ENCODE measurements at places on chromosomes 7 and 10.

- no peak for DNase-seq
These were observed 39.8 kb upstream of the MSRB2 start for GRCh38 chr10:23055424-23056185.

DNA sequence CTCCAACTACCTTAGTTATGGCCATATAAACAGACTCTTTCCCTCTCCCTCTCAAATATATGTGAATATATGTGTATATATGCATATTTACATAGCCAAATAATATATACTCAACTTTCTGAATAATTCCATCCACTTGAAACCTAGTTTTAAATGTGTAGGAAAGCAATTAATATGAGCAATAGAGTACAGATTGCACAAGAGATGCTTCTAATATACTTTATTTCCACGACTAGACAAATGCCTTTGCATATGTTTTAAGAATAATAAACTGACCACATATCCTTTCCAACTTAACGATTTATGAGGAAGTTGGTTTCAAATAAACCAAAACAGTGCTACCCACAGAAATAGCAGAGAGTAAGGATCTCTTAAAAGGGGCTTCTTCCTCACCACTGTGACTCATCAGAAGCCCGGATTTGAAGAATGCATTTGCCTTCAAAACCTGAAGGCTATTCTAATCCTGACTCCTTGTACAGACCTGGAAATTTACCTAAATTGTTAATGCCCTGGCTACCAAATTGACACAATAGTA is 266.3 kb downstream of the AHR start:
- no peak for DNase-seq

- DNase-seq, result no peak
These were observed 141.6 kb upstream of the WNT16 start for GRCh38 chr7:121187222-121187621.

DNA sequence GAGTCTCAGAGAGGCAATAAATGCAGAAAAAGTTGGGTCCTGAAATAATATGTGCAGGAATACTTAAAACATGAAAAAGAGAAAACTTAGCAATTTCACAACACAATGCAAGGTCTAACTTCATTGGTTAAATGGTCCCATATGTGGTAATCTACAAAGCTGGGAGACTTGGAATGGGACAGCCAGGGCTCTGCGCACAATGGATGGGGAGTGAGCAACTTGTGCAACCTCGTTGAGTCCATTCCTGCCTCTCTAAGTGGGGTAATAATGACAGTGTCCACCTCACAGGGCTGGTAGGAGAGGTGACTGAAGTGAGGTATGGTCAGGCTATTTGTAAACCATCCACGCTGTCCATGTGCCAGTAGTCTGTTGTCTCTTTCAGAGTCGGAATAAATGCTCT is 11.8 kb upstream of the EMX2 start:
- DNase-seq, result no peak

GRCh38 chr10:117663750-117664149 is 121.2 kb downstream of the EMX2 start:
- no peak for DNase-seq

- DNase-seq, result no peak
These were observed 34.1 kb downstream of the PTPRE start for GRCh38 chr10:127940866-127941640.

DNA sequence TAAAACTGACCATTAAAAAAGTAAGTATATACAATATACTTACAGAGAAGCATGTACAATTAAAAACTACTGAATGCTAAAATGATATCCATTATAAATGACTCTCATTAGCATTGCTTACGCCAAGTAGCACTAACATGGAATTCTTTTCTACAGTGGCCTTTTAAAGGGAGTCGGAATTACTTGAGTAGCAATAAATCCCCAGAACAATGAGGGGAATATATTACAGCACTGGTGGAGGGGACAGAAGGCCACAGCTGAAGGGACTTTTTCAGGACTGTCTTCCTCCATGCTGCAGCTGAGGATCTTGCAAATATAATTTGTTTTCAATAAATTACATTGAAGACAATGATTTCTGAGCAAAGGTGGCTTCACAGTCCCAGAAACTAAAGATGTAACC is 97.0 kb downstream of the ALOX5 start:
- DNase-seq, result no peak

DNA sequence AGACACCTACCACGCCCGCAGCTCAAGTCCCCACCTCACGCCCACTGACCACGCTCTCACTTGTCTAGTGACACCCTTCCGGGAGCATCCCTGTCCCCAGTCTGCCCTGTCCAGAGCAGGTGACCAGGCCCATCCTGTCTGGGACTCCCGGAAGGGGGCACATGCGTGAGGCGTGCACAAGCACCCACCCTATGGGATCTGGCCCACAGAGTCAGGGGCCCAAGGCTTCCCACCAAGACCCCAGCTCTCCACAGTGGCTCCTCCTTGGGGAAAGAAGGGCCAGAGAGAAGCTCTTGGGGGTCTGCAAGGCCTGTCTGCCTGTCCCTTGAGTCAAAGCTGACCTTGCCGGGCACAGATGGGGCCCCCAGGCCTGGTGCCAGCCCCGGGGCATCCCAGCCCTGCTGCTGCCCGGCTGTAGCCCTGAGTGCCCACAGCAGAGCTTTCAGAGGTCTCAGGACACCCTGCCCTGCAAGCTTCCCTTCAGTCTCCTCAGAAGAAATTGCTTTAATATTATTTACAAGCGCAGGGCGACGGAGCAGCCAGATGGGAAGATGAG is 195.0 kb downstream of the ELFN1 start:
- no peak for DNase-seq

GRCh38 chr10:93751832-93752231 is 5.9 kb upstream of the LGI1 start:
- DNase-seq, result no peak

DNA sequence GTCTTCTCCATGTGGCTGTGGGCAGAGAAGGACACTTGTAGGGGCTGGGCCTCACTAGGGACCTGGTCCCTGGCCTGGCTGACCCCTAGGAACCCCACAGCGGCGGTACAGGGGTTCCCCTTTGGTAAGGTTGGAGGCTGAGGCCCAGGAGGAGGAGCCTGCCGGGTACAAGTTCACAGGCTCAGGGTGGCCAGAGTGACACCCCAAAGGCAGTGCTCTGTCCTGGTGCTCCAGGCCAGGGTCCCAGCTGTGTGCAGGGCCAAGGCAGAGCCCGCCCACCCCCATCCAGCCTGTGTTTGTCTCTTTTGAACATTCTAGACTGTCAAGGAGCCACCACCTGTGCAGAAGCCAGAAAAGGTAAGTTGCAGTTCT is 23.3 kb downstream of the ANTXRL start:
- no peak for DNase-seq
